ENCODE measurements at places on chromosomes 2 and 18.
A peak's percentile ranks its signal among the peaks of the same experiment; 100 is the strongest.

GRCh38 chr2:155708071-155708470 is 624.5 kb downstream of the NR4A2 start:
- DNase-seq: no peak

GRCh38 chr18:42706618-42707017 is 408.9 kb downstream of the RIT2 start:
- DNase-seq: peak; percentile 84

GRCh38 chr2:129812071-129812470 is 167.4 kb upstream of the RAB6C start:
- DNase-seq: peak; percentile 7

DNA sequence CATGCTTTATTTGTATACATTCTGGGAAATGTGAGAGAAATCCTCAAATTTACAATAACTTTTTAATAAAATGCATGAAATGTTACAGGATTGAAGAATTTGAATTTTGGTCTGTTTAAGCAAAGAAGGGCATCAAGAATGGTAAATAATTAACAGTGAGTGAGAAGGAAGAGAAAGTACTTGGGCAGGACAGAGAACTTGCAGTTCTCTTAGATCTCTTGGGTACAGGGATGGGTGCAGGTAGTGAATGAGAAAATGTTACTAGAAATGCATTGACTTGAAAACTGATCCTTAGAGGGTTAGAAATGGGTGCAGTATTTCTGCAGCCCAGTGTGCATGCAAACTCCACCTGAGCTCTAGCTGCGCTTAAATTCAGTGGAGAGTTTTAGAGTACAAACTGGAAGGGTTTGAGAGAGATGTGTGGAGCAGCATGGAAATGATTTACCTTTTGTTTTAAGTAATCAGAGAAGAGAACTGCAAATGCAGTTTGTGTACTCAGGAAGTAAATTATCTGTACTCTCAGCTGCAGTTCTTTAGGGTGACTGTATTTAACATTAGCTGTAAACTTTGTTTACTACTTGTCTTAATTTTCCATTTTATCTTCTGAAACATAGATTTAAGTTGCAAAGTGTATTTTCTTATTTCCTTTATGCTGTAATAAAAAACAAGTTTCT is 51.0 kb upstream of the RAB27B start:
- peak; percentile 19 for DNase-seq

- DNase-seq: no peak
Measured at GRCh38 chr2:45975752-45976517, 321.3 kb upstream of the EPAS1 start.

DNA sequence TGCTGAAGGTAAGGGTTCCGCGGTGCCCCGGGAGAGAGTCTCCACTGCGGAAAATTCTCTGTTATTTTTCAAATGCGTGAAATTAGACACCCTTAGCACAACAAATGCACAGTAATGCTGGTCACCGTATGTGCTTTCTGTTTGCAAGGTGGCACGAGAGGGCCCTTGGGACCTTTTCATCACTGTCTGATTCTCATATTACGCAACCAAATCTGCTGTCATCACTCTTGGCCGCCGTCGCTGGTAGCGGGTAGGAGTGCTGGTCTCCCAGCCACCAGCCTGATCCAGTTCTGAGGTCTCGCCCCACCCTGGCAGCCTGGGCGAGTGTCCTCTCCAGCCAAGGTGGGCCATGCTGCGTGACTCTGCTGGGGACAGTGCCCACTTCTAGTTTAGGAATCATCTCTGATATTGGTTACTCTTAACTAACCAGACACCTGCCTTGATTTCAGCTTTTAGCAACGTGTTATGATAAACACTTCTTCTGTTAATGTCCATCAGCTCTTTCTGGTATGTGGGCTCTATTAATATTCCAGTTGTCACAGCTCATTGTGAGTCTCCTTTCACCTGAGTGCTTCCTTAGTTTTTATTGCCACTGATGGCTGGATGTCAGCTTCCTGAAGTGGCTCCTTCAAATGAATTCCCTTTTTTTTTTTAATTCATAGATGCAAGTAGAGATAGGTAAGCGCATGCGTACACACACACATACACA is 199.4 kb downstream of the GBX2 start:
- no peak for DNase-seq

DNA sequence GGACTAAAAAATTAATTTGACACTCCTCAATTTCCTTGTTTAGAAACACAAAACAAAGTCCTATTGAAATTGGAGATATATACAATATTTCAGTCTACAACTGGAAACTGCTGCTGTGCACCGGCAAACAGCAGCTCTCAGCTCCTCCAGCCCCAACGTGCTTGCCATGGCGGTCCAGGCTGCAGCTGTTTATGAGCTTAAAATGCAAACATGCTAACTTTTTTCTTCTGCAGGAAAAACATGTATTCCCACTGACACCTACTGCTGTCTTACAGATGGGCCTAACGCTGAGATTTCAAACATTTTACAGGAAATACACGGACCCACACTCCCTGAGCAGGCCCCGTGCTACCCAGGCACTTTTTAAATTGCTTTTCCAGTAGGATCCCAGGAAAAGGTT is 195.5 kb downstream of the BCL11A start:
- no peak for DNase-seq

DNA sequence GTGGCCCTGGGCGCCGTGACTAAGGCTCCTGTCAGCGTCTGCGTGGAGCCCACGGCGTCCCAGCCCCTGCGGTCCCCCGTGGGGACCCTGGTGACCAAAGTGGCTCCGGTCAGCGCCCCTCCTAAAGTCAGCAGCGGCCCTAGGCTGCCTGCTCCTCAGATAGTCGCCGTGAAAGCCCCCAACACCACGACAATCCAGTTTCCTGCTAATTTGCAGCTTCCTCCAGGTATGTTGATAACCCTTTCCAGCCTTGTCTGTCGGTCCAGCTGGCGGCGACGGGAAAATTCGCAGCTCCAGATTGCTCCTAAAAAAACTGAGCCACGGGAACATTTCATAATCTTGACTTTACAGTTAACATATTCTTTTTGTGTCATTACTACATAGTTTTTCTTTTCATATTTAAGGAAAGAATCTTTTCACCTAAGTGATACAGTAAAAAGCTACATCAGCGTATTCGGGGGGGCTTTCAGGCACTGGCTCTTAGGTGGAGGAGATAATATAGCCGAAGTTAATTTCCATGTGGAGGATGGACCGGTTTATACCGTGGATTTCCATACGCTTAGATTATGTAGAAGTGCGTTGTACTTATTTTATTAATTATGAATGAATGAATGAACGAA is 916 bp downstream of the TAF4B start:
- no peak for DNase-seq

GRCh38 chr2:176085861-176086771 is 2.4 kb upstream of the EVX2 start:
- peak; percentile 35 for DNase-seq

DNA sequence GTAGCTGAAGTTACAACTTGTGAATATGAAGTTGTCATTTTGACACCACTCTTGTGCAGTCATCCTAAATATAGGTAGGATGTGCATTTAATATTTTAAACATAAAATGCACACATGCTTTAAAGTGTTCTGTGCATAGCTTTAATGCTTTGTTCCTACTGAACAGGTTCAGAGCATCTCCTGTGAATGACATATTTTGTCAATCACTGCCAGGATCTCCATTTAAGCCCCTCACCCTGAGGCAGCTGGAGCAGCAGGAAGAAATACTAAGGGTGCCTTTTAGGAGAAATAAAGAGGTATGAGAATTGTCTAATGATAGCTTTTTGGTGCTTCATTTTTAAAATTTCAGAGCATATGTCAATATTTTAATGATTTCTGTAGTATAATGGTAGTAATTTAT is 14.7 kb downstream of the ERLEC1 start:
- no peak for DNase-seq

DNA sequence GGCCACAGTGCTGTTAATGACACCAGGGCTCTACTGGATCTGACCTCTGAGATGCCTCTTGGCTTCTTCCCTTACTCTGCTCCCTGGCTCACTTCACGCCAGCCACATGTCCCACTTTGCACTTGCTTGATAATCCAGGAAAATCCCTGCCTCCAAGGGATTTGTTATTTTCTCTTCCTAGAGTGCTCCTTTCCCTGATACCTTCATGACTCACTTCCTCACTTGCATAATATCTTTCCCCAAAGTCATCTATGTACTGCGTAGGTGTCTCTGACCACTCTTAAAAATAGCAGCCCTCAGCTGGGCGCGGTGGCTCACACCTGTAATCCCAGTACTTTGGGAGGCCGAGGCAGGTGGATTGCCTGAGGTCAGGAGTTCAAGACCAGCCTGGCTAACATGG is 572.3 kb downstream of the PLCL1 start:
- no peak for DNase-seq

DNA sequence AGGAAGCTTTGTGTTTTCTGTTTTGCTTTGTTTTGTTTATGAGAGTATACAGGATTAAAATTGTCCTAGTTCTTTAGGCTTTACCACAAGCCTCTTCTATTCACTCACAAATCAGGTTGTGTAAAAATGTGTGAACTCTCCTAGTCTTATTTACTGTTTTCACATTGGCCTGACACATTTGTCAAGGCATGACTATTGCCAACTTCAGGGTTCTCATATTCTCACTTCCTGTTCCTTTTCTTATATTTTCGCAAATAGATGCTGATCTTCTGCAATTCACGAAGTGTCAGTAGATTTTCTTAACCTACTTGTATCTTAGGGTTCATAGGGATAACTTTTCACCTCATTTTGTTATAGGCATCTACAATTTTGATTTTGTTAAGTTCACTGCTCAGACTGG is 67.1 kb downstream of the CCDC102B start:
- DNase-seq: no peak

DNA sequence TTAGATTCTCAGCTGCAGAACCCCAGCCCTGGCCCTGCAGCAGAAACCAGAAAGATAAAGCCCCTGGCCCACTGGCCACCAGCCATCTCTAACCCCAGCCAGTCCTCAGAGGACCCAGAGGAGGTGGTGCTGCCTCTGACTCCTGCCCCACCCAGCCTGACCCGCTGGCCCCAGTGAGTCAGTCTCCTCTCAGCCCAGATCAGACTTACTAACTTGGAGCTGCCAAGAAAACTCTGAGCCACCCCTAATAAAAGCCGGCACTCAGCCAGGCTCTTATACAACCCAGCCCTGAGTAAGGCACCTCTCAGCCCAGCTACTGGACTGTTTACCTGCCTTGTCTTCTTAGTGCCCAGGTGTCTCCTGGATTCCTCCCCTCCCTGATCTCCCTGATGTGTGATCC is 2.0 kb downstream of the SLC14A2 start:
- peak; percentile 7 for DNase-seq

DNA sequence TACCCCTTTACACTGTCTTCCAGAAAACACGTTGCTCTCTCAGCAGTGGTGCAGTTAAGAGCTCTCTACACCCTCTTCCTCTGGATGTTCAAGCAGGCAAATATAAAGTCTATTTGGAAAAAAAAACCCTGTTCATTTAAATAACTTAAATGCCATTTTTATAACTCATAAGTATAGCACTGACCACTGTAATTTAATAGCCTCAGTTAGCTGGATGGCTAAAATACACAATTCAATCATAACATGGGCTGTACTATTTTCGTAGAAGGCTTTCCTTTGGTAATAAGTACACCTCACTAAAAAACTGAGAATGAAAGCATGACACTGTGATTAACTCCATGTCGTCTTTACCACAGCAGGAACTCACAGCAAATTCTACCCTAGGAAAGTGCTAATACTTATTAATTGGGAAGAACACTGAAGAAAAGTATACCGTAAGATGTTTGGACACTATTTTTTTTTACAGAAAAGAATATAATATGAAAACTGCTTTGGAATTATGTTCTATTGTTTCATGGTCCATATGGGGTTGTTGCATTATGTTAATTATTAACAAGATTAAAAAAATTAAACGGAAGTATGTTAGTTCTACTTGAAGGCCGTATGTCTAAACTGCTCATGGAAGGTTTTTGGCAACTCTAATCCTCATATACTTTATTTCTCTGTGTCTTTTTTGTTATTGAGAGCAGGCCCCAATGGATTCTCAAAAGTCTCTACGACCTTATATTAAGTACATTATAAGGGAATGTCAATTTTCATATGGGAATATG is 269.1 kb downstream of the ZNF385B start:
- DNase-seq: no peak

DNA sequence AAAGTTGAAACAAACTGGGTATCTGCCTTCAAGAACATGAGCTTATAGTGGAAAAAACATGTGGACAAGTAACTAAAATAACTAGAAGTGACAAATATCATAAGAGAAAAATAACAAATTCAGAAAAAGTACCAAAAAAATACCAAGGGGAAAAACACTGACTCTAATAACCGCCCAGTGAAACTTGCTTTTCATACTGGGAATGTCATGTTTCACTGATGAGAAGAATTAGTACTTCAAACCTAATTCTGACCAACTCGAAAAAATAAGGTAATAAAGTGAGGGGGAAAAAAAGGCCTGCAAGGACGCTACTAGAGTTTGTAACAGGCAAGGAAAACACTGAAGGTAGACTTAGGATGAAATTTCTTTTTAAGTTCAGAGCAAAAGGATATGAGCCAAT is 83.6 kb downstream of the RTTN start:
- no peak for DNase-seq

DNA sequence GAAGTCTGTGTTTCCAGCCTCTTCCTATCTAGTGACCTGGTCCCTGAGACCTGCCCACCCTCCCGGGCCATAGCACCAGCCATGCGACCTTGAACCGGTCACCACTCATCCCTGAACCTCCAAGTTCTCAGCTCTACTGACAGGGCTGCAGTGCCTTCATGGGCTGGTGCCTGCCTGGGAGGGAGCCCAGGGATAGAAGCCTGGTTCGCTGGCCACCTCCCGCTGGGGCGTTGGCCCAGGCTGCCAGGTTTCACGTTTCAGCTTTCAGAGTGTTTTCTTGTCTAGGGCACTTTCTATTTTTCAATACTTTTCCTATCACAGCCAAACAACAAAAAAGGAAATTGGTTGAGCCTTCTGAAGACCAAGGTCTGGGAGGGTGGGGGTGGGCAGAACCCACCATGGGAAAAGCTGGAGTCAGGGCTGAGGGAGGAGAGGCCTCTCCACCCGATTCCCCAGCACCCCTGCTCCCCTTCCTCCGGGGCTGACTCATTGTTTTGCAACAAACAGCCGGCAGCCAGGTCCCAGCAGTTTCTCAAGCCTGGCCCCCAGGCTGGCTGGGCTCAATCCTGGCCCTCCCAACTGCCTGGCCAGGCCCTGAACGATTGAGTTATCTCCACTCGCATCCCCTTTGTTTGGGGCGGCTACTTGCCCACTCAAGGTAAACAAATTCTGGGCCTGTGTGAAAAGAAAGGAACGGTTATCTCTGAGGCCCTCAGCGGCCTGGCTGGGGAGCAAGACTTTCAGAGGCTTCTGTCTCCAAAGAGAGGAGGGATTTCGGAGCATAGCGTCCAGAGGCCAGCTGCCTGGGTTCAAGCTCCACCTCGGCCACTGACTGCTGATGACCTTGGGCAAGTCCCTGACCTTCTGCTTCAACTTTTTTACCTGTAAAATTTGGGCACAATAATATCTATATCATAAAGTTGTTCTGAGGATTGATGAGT is 47.5 kb downstream of the ZFP36L2 start:
- peak; percentile 77 for DNase-seq

DNA sequence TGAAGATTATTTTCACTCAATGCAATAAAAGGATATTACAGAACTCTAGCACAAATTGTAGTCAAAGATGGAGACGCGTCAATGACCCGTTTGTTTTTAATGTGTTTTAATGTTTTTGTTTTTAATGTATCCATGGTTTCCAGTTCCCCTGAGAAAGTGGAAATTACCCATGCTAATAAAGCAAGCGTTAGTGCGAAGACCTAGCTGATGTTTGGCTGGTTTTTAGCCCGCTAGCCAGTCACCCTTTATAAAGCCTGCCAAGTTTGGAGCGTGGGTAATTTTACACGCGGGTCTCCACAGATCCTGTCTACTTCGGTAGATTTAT is 430 bp upstream of the CHMP1B start:
- DNase-seq: no peak

Data from Caki2 (cell line).